Kasumi-1 (cell line): ENCODE measurements at places on chromosomes 7 and 10.
A peak's percentile ranks its signal among the peaks of the same experiment; 100 is the strongest.

DNA sequence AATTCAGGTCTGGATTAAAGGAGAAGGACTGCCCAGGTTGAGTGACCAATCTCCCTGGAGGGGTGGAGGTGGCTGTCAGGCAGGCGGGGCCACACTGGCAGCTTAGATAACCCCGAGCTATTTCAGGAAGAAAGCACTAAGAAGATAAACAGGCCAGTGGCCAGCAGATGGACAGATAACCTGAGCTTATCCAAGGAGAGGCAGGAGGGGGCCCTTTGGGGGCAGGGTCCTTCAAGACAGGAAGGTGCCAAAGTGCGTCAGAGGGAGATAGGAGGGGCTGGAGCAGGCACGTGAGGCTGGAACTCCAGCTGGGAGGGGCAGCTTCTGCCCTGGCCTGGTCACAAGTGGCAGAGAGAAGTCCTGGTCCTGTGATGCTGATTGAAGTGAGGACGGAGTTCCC, 29.8 kb upstream of the PODXL start:
- no peak for DNase-seq

- no peak for DNase-seq
Observed at GRCh38 chr10:35300063-35300699, 36.1 kb upstream of the CCNY start.

DNA sequence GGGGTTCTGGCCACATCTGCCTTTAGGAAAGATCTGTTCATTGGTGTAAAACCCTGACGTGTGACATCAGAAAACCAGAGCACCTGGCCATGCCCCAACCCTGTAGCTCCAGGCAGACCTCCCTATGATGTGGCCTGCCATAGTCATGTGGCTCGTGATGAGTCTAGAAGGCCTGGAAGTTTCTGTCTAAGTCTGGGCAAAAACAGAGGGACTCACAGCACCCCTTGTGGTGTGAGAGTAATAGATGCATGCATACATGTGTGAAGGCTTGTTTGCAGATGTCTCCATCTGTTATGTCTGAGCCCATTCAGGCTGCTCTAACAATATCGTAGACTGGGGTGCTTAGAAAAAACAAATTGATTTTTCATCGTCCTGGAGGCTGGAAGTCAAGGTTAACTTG, 309.3 kb downstream of the PAXIP1 start:
- no peak for DNase-seq

- DNase-seq, result no peak
Observed at GRCh38 chr10:119191881-119192280, 13.3 kb upstream of the PRDX3 start.

DNA sequence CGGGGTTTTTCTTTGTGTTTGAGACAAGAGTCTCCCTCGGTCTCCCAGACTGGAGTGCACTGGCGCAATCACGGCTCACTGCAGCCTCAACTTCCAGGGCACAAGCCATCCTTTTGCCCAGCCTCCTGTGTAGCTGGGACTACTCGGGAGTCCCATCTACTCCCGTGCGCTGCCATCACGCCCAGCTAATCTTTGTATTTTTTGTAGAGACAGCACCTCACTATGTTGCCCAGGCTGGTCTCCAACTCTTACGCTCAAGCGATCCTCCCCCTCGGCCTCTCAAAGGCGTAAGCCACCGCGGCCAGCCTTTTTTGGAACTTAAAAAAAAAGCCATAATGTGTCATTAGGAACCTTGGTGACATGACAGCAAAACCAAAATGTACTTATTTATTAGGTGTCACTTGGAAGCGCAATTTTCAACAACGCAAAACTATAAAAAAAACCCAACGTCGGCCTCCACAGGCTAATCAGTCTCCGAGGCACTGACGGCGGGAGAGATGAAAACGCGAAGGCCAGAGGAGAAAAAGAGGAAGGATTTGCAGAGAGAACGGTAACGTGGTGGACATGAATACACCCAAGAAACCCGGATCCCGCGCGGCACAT, 911 bp upstream of the HNRNPH3 start:
- peak; percentile 89 for DNase-seq

DNA sequence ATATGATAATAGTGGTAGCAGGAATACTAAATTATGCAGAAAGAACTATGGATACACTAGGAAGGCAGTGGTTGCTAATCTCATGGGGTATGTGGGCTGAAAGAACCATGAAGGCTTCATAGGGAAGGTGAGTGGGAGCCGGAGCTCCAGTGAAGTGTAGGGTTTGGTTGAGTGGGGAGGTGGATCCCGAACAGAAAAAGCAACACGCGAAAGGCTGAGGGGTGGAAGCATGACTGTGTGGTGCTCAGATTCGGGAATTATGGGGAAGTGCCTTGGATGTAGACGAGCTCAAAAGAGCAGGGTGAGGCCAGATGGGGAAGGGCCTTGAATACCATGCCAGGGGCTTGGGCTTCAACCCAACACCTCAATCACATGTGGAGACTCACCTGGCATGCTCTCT, 715.1 kb downstream of the TYW1 start:
- DNase-seq, result no peak

GRCh38 chr7:2645274-2645868, 13.6 kb downstream of the TTYH3 start:
- peak; percentile 51 for DNase-seq

DNA sequence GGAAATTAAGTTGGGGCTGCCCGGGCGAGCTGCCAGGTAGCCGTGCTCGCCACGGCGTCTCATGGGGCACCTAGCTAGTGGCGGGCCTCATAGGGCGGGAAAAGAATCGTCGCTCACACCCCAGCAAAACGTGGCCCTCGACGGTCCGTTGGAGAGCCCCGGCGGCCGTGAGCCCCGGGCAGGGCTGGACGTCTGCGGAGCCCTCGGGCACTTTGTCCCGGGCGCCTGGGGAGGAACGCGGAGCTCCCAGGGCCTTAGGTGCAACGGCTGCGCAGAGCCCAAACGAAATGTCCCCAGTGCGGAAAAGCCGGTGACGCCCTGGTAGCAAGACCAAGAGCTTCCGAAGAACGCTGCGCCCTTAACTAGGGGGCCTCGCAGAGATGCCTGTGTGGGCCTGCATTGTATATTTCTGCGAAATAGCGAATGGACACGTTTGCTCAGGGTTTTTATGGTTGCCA, 866 bp upstream of the SFMBT2 start:
- DNase-seq, result peak; percentile 61

DNA sequence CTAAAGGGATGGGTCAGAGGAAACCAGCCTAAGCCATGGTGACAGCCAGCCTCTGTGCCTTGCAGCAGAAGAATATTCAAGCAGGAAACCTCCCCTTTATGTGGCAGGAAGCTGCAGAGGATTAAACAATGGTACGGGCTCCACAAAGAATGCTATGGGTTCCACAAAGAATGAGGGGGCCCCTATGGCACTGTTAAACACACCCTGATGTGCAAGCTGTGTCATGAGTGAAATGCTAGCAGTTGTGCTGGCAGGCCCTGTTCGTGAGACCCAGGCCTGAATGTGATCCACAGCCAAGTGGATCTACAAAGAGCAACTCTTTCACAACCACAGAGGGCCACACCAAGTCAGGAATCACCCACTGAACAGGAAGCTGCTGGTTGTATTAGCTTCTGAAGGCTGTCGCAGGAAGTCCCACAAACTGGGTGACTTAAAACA, 68.9 kb downstream of the MYOF start:
- peak; percentile 99 for DNase-seq

GRCh38 chr10:21926949-21927348, 76.6 kb downstream of the DNAJC1 start:
- no peak for DNase-seq

- no peak for DNase-seq
Observed at GRCh38 chr7:40839881-40840280, 705.1 kb downstream of the SUGCT start.

DNA sequence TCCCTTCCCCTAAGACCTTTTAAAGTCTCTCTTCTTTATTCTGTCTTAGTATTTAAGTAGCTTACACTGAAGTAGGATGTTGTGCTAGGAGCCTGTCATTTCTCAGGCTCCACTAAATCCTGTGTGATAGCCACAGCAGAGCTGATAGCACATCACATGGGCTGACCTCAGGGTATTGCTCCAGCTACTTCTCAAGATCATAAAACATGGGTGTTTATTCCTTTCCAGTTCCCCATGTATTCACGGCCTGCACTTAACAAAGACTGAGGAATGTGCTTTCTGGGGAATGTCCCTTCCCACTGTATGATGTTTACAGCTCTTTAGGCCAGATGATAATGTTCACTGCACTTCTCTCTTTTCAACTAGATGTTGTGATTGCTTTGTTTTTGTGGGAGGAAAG, 1086.8 kb downstream of the KCNMA1 start:
- no peak for DNase-seq

GRCh38 chr10:50917486-50917885, 32.1 kb upstream of the A1CF start:
- DNase-seq, result no peak

- no peak for DNase-seq
Observed at GRCh38 chr7:18828994-18829857, 288.2 kb downstream of the TWIST1 start.

DNA sequence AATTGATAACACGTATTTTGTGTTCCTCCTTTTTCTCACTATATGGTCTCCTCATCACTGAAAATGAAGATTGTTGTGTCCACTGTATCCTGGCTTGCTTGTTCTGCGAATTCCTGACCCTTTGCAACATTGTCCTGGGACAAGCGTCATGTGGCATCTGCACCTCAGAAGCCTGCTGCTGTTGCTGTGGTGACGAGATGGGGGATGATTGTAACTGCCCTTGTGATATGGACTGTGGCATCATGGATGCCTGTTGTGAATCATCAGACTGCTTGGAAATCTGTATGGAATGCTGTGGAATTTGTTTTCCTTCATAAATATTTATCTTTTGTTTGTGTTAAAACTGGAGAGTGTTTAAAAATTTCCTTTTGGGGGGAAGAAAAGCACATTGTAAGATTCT, 93.7 kb downstream of the MDFIC start:
- DNase-seq, result no peak

DNA sequence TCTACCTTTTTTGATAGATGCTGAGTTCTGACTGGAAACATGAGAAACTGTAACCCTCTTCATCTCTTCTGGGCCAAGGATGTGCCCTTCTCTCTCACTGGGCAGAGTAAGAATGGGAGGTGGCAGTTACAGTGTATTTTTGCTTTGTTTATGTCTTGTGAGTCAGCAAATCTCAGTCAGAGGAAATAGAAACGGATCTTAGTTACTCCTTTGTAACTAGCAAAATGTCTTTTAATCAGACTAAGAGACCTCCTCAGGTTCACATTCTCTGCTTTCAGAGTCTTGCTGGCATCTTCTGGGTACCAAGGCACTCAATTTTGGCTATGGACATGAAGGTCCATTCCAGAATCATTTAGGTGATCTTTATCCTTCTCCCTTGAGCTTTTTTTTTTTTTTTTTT, 70.9 kb downstream of the HHEX start:
- DNase-seq, result no peak

GRCh38 chr7:108609643-108610042, 40.0 kb downstream of the DNAJB9 start:
- DNase-seq, result no peak

DNA sequence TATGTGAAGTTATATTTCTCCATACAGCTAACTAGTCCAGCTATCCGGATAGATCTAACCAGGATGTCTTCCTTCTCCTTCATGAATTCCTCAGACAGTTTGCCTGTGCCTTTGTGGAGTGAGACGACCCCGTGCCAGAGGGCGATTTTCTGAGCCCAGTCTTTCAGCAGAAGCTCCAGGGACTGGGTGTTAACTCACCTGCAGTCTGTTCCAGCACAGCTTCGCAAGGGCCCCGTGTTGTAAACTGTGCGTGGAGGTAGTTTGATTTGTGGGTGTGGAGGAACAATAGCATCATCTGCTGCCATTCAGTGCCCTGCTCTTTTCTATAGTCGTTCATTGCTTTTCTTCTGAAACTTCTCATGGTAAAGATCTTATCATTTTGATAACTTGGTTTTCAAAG, 103.8 kb downstream of the INPP5A start:
- DNase-seq, result no peak

- peak; percentile 5 for DNase-seq
Observed at GRCh38 chr7:2242541-2243429, 759 bp downstream of the NUDT1 start.

GRCh38 chr10:97531401-97531986, 32.8 kb downstream of the UBTD1 start:
- DNase-seq, result no peak

DNA sequence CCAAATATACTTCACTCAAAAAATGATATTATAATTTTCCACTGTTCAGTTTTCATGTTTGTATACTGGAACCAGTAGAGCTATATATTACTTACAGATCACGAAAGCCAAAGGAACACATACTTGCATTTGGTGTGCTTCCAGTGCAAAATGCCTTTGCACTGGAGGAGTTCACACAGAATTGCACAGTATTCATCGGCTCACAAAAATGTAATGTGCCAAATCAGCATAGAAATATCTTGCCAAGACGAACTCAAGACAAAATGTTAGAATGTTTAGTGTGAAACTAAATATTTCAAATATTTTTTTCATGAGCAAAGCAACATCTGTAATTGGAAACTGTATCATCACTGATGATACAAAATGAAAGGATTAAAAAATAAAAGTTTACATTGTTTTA, 646.2 kb upstream of the SEMA3D start:
- no peak for DNase-seq

DNA sequence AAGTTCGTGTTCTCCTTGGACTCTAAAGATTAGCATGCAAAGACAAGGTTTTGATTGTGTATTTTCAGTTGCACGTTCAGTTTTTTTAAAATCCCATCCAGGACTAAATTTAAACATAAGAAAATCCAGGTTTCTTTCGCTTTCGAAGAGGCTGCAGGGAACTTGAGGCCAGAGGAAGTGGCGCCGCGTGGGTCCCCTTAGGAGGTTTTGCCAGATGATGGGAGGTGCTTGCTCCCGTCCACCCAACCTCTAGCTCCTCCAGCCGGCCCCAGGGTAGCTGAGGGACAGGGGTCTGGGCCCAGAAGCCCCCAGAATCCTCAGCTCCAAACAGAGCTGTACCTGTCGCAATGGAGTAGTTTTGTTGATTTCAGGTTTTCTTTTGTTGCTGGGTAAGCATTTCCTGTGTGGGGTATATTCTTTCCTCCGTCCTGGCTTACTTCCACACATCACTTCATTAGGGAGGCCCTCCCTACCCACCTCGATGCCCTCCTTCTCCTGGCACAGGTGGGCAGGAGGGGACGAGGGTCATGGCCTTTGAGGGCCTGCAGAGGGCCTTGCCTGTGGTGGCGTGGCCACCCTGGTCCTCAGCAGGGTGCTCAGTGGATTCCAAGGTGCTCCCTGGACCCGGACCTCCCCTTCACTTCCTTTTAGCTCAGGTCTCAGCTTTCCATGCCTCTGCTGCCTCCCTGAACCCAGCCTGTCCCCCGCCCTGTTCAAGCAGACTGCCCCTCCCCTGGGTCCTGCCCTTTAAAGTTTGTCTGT, 32.6 kb downstream of the LHPP start:
- peak; percentile 18 for DNase-seq

- no peak for DNase-seq
Observed at GRCh38 chr10:7744307-7744706, 41.2 kb downstream of the ITIH2 start.

- no peak for DNase-seq
Observed at GRCh38 chr7:90250601-90251303, 5.8 kb downstream of the CFAP69 start.

DNA sequence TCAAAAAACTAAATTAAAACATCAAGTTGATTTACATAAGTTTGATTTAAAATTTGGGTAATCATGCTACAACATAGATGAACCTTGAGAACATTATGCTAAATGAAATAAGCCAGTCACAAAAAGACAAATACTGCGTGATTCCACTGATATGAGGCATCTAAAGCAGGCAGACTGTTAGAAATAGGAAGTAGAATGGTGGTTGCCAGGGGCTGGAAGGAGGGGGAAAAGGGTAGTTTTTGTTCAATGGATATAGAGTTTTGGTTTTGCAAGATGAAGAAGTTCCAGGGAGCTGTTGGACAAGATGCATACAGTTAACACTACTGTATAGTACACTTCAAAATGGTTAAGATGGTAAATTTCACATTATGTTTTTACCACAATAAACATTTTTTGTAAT, 45.0 kb upstream of the IFRD1 start:
- peak; percentile 45 for DNase-seq

- DNase-seq, result no peak
Observed at GRCh38 chr10:27646194-27646593, 99.4 kb downstream of the MKX start.
